ENCODE measurements at places on chromosomes 4 and X.

- no peak for DNase-seq
Observed at GRCh38 chr4:25863831-25864418, 1.1 kb upstream of the SEL1L3 start.

GRCh38 chr4:173528378-173529321, 1.4 kb downstream of the HAND2 start:
- DNase-seq: no peak

GRCh38 chrX:18971506-18971905, 12.4 kb downstream of the PHKA2 start:
- no peak for DNase-seq

- DNase-seq: no peak
Observed at GRCh38 chr4:47367761-47368160, 95.7 kb downstream of the COMMD8 start.

GRCh38 chr4:104494822-104495559, at the start of gene CXXC4:
TSS of gene CXXC4 (minus strand) at chr4:104494894. CDS start at chr4:104491802, 3,092 bp downstream.
- no peak for DNase-seq

DNA sequence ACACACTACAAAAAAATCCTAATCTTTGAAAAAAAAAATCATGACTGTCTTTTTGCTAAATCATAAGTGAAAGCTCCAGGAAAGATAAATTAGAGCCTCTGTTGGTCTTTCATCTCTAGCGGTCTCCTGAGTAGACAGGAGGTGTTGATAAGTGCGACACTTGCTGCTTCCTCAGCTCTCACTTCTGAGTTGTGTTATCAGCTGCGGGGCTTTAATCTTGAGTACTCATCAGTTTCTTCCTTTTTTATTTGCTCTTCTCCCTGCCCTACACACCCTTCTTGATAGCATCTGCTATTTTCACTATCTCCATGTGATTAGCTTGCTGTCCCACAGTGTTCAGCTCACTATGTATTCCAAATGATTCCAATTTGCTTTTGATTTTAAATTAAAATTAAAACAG, 1449.2 kb downstream of the C4orf33 start:
- no peak for DNase-seq

DNA sequence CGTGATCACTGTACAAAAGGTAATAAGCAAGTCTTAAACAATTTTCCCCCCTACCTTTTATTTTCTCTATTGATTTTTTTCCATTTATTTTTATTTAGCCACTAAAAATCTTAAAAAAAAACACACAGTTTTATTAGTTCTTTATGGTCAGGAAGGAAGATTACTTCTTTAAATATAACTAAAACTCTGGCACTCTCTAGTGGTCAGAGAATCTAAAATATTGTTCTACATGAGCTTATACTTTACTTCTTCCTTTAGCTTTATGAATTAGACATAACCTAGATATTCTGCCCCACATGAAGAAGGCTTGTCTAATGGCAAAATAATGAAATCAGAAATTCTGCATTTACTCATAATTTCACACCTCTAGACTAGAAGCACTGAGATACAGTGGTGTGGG, 135.2 kb downstream of the PDE5A start:
- DNase-seq: no peak

DNA sequence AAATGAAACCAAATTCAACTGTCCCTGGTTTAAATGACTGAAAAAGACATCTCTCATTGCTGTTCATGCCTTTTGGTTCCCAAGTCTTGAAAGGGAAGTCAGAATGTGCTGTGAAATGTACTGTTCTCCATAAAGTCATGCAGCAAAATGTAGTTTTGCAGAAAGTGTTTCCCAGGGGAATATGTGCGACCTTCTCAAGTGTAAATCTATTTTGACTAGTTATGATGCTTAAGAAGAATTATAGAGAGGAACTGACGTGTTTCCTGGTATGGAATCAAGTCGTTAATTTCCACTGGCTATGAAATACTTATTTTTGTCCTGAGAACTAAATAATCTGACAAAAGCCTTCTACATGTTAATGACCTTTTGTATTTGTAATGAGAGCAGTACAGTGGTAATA, 223.1 kb downstream of the CLCN4 start:
- DNase-seq: no peak

- DNase-seq: no peak
Observed at GRCh38 chr4:36863601-36864000, 380.9 kb upstream of the NWD2 start.

DNA sequence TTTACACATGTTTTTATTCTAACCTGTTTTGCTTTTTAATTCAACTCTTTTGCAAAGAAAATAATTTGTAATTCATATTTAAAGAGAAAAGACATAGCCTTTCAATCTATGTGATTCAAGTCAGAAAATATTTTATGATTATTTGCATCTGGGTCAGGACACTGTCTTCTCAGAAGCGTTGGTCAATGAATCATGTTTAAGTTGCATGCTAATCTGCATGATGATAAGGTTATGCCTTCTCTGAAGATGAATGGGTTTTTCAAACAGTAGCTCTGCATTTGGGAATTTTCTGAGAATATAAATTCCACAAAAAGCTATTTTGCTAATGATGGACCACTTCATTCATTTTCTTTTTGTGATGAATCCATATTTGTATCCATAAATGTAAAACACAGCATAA, 282.5 kb downstream of the TMA16 start:
- no peak for DNase-seq

DNA sequence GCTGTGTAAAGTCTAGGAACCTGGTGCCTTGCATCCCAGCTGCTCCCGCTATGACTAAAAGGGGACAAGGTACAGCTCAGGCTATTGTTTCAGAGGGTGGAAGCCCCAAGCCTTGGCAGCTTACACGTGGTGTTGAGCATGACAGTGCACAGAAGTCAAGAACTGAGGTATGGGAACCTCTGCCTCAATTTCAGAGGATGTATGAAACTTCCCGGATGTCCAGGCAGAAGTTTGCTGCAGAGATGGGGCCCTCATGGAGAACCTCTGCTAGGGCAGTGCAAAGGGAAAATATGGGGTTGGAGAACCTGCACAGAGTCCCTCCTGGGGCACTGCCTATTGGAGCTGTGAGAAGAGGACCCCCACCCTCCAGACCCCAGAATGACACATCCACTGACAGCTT, 76.6 kb downstream of the DDX60 start:
- no peak for DNase-seq

- DNase-seq: no peak
Observed at GRCh38 chrX:68183612-68184214, 249.6 kb downstream of the OPHN1 start.

DNA sequence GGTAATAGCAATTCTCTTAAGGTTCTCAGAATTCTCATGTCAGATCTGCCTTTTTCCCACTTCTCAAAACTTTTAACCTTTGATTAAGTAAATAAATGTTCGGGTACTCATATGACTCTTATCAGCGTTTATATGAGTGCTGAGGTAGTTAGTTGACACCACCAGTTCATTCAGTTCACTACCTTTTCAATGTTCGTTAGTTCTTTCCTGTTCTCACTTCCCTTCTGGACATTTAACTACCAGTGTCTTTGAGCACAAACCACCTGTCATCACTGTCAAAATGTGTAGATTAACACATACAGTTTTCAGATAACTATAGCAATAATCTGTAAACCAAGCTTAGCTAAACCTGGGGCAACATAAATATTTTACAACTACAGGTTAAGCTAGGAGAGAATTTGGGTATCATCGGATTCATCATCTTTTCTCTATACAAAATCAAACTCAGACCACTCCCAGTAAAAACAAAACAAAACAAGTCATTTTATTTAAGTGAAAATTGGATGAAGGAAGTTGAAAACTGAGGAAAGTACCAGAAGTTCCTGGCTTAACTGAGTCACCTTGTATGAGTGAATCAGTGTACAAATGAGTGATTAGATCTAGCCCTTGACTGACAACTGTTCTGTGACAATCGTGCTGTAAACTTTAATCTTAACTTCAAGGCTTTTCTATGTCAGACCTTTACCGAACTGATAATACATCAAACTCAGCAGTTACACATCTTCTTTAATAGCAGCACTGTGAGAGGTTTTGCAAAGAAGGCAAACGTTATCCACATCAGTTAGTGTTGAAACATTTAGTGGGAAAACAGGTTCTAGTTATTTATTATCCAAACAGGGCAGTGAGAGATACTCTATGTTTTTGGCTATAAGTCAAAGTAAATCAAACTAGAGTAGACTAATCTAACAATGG, 41.9 kb downstream of the ARHGEF38 start:
- DNase-seq: no peak

DNA sequence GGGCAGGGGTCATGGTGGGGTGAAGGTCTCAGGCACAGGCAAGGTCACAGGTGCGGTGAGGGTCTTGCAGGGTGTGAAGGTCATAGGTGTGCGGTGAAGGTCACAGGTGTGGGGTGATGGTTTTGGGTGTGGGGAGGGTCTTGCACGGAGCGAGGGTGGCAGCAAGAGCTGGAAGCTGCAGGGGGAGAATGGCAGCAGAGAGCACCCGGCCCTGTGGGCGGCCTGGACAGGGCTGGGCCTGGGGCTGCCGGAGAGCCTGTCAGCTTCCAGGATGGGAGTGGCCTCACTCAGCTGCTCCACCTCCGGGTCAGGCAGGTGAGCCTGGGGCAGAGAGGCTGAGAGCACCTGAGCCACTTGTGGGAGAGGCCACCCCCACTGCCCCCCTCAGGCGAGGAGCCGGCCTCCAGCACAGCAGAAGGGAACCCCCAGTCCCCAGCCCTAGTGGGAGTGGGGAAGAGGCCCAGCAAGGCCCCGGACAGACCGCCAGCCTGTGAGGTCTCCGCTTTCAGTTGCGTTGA, 1.5 kb downstream of the MSANTD1 start:
- DNase-seq: no peak

GRCh38 chrX:34365471-34365870, 233.4 kb upstream of the FAM47A start:
- DNase-seq: no peak

DNA sequence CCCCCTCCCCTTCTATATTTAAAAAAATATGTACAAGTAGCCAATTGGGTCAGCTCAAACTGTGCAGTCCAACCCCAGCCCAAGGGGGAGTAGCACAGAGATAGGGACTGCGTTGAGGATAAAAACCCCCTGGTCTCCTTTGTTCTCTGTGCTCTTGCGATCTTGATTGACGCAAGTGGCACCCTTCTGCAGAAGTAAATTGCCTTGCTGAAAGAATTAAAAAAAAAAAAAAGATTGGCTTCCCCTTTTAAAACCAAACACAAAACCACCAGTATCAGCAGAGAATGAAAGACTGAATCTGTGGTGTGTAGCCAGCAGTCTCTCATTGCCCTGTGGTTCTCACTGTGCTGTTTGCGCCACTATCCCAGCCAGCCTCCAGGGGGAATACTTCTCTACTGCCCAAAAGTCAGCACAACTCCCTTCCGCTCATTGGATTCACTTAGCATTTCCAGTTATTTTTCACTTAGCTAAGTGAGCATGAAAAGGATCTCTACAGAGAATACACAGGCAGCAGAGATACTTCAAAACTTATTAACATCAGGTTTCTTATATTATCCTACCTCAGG, 29.7 kb downstream of the MANBA start:
- DNase-seq: no peak

GRCh38 chrX:111376486-111376885, 35.5 kb downstream of the DCX start:
- no peak for DNase-seq

DNA sequence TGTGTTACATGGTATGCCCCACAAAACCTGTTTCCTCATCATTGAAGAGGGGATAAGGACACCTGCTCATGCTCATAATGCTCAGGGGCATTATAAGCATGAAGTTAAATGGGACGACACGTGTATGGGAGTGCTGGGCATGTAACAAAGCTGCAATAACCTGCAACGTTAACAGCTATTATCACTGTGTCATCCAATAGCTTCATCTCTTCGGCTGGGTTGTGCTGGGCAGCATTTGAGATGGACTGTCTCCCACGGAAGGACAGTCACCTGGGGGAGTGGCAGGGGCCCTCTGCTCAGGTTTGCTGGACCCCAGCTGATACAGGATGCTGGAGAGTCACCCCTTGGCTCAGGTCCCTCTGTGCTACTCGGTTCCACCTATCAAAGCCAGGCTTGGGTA, 94.5 kb downstream of the NSUN7 start:
- no peak for DNase-seq

DNA sequence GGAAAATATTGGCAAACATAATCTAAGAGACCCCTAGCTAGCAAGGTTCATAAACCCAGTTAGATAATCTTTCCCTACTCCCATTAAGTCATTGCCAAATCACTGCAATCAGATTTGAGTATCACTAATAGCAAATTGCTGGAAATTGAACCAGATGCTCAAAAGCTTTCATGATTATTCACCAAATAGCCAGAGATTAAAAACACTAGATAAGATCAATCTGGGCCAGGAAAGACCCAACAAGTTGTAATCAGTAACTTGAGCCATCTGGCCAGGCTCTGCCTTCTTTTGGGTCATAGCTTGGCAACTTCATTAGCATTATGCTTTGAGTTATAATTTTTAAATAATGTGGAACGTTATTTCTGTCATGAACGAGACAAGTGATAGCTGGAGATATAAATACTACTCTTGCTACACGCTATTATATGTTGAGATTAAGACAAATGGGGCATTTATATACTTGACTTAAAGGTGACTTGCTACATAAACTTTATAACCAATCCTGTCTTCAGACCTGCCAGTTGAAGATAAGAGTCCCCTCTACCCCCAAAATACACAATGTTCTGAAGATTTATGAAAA, 196.6 kb upstream of the EDNRA start:
- DNase-seq: no peak

- DNase-seq: no peak
Observed at GRCh38 chr4:113844369-113844768, 82.8 kb upstream of the CAMK2D start.

DNA sequence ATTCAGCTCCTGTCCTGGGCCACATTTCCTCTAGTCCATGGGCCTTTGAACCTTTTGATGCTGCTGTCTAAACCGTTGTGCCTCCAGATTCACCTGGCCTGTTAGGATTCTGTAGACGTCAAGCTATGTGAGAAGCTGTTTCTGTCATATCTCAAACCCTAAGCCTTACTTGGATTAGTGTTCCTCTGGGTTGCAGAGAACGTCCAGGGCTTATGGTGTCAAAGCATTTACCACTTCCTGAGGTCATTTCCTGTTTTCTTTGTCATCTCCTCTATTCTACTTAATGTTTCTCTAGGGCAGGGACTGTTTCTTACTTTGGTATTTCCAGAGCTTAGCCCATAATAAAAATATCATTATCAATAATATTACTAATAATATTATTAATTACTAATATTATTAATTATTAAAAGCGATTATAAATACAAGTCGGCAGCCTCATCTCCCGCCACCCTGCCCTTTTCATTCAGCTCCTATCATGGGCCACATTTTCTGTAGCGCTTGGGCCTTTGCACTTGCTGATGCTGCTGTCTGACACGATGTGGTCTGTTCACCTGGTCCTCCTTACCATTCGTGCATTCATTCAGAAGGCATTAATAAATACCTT, 19.1 kb downstream of the PRIMPOL start:
- no peak for DNase-seq

- no peak for DNase-seq
Observed at GRCh38 chr4:81562093-81562492, 90.4 kb upstream of the RASGEF1B start.
